ENCODE measurements at places on chromosomes 2 and 18. TPM values are rescaled to one million over a fixed set of nuclear protein-coding genes. Genes with fewer than 3 reads are reported as not detected.

Gene ILKAP
- total RNA-seq: 40.1 TPM

Gene VWC2L
- not detected for total RNA-seq

Gene CCDC88A
- total RNA-seq: 17.6 TPM

Gene CXCR4
- total RNA-seq: 0.71 TPM

Gene NEU4
- 0.08 TPM for total RNA-seq

Gene GALM
- 17.2 TPM for total RNA-seq

Gene AKAIN1
- not detected for total RNA-seq

Gene RBBP8
- 23.8 TPM for total RNA-seq

Gene SKA1
- total RNA-seq: 11.7 TPM

Gene ESPNL
- 0.16 TPM for total RNA-seq

Gene VIL1
- total RNA-seq: 0.24 TPM
